ENCODE measurements at places on chromosomes 5 and 9. TPM values are rescaled to one million over a fixed set of nuclear protein-coding genes. Genes with fewer than 3 reads are reported as not detected.

Gene HCN1
- not detected for total RNA-seq

Gene SAPCD2
- total RNA-seq, result 17.3 TPM

Gene RORB
- 8.0 TPM for total RNA-seq

Gene IPO11
- 16.1 TPM for total RNA-seq

Gene PROB1
- total RNA-seq, result 2.3 TPM

Gene BARHL1
- total RNA-seq, result not detected

Gene NNT
- total RNA-seq, result 34.0 TPM

Gene TIFAB
- not detected for total RNA-seq

Gene SRD5A1
- total RNA-seq, result 5.2 TPM

Gene TEX48
- total RNA-seq, result not detected

Gene PCDHGB3
- 0.71 TPM for total RNA-seq

Gene PCDHGB1
- 0.35 TPM for total RNA-seq

Gene C8G
- not detected for total RNA-seq

Gene STPG3
- total RNA-seq, result not detected

Gene CEL
- total RNA-seq, result under 0.01 TPM

Gene FOXD1
- total RNA-seq, result 0.53 TPM

Gene KIF12
- not detected for total RNA-seq

All from myometrial cell (primary cell).